ENCODE measurements at places on chromosomes 2 and 18.
A peak's percentile ranks its signal among the peaks of the same experiment; 100 is the strongest.

DNA sequence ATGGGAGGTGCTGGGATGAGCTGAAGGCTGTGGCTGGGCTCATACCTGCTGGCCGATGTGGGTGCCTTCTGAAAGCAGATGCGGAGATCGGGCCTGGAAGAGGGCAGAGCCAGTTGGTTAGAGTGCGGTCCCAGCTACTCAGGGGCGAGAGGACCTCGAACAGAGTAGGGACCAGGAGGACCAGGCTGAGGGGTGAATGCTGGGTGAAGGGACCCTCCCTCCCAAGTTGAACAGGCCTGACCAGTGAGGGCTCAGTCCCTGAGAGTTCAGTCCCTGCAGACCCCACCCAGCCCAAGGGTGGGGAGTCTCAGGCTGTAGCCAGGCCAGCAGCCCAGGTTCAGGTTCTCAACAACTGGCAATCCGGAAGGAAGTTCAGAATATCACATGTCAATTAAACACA is 232.8 kb upstream of the HS6ST1 start:
- no peak for DNase-seq

GRCh38 chr2:121608967-121609366 is 40.3 kb downstream of the CLASP1 start:
- no peak for DNase-seq

DNA sequence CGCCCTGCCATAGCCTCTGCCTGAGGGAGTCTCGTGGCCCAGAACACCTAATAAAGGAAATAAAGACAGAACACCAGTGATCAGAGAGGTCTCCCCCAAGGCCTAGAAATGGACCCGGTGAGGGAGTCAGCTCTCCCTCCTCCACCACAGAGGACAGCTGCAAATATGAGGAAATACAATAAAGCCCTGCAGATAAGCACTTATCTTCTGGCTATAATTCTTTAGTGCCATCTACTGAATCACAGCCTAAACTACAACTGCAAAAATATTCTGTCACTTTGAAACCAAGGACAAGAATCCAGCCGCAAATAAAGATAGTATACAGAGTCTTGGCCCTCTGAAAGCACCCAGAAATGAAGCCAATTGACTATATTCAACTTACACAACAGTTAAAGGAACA is 42.4 kb upstream of the TACR1 start:
- DNase-seq = no peak

GRCh38 chr2:218194880-218195279 is 22.1 kb upstream of the ARPC2 start:
- DNase-seq = no peak

- peak; percentile 61 for DNase-seq
Observed at GRCh38 chr2:105795575-105795934, 50.8 kb downstream of the NCK2 start.

DNA sequence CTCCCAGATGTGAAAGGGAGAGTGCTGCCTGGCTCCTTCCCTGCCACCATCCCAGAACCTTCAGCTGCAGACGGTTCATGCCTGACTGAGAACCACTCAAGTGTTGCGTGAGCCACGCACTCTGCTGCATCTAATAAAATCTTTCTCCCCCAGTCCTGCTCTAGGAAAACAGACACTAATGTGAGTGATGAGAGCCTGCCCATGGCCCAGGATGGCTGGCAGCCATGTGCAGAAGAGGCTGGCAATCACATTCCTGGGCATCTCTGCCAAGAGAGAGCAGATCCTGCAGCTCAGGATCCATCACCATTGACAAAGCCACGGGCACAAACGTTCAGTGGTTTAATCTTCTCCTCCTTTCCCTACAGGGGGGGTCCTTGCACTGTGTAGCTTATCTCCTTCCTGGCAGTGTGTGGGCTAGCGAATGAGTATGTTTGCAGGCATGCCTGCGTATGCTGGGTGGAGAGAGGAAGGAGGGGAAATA is 477.5 kb downstream of the SLC4A3 start:
- DNase-seq = no peak

GRCh38 chr2:239029958-239030357 is 182.1 kb downstream of the TWIST2 start:
- DNase-seq = no peak

- no peak for DNase-seq
Observed at GRCh38 chr2:30385327-30385726, 61.7 kb upstream of the LCLAT1 start.

GRCh38 chr2:27353762-27354596 is 2.6 kb downstream of the GTF3C2 start:
- DNase-seq = no peak

DNA sequence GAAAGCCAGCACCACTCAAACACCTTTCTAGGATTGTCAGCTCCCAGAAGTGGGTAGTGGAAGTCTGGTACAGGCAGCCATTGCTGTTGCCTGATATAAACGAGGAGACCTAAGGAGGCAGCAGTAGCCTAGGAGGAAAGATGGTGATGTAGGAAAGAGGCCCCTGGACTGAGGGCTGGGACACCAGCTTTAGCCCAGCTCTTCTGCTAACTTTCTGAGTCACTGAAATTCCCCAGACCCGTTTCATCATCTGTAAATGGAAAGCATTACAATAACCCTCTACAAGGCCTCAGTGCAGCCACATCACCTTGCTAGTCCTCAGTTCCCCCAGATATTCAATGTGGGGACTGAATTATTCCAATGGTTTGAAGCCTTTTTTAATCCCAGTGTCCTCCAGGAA is 336.5 kb downstream of the TNS1 start:
- DNase-seq = no peak

DNA sequence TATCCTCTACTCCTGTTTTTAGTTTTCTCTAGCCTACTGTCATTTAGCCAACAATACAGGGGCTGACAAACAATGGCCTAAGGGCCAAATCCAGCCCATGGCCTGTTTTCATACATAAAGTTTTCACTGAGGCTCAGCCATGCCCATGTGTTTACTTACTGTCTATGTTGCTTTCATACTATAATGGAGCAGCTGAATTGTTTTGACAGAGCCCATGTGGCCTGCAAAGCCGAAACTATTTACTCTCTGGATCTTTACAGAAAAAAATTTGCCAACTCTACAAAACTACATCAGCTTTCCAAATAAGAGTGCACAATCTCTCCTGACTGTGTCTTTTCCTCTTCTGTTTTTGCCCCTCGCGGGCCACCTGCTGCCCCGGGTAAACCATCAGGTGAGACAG is 24.0 kb downstream of the LGALSL start:
- DNase-seq = no peak

GRCh38 chr2:108229875-108230274 is 9.9 kb upstream of the SULT1C3 start:
- DNase-seq = no peak

DNA sequence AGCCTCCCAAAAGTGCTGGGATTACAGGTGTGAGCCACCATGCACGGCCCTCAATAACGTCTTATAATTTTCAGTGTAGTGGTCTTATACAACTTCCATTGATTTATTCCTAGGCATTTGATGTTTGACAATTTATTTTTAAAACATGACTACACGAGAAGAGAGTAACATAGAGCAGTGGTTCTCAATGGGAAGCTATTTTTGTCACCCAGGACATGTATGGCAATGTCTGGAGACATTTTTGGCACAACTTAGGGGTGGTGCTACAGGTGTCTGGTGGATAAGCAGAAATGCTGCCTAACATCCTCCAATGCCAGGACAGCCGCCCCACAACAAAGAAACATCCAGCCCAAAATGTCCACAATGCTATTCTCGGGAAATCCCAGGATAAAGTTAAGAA is 12.7 kb upstream of the ANXA4 start:
- DNase-seq = no peak

- DNase-seq = no peak
Observed at GRCh38 chr2:223075301-223076270, 23.6 kb downstream of the KCNE4 start.

DNA sequence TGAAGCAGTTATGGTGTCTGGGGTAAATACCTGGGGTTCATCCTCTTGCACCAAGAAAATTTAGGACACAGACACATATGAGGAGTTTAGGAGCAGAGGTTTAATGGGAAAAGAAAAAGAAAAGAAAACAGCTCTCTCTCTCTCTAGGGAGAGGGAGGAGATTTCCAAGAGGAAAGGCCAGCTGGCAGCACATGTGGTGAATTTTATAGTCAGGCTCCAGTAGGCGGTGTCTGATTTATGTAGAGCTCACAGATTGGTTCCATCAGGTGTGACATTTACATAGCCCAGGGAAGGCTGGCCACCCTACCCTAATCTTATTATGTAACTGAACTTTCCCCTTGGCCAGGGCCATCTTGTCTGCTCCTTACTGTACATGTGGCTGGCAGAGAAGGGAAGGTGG is 297.5 kb upstream of the RGPD4 start:
- no peak for DNase-seq

- no peak for DNase-seq
Observed at GRCh38 chr2:194343167-194343566, 1313.9 kb upstream of the SLC39A10 start.

GRCh38 chr2:189411860-189412259 is 29.4 kb upstream of the WDR75 start:
- DNase-seq = no peak

DNA sequence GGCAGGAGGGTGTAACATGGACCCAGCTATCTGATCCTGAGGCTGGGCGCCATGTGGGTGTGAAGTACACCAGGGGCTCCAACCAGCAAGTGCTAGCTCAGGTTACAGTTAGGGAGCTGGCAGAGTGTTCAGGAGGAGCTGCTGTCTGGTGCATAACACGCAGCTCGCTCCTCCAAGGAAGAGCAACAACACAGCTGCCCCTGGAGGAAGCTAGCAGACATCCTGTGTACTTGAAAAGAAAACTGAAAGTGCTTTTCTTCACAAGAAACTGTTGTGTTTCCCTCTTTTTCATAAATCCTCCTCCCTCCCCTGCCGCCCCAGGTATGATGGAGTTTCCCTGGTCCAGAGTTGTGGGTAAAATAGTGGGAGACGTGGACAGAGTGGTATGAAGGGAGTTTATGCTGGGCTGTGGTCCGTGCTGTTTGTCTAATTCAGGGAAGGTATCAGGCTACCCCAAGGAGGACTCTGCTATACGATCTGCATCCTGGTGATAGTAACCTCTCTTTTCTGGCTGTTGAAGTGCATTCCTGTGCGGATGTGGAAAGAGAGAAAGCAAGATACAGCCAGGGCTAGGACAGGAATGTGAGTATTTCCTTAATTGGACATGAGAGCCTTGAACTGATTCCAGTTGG is 6.1 kb upstream of the LBH start:
- no peak for DNase-seq

DNA sequence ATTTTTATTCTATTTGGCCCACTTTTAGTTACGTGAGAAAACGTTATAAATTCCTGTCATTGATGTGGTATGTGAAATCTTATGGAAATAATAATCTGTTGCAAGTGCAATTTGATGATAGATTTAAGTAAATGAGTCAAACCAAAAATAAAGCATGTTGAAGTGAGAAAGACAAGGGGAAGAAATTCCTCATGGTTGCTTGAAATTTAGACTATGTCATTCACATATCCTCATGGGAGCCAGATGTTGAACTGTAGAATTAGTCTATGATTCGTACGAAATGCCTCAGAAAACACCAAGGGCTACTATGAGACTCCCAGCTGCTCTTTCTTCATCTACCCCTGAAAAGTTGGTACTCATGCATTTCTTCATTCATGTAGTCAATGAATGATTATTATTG is 55.7 kb downstream of the KLHL14 start:
- DNase-seq = no peak

- DNase-seq = no peak
Observed at GRCh38 chr2:47155091-47155876, at the start of gene STPG4. TSS of gene STPG4 (minus strand) at chr2:47155308. CDS start at chr2:47155251, 57 bp downstream.

- DNase-seq = no peak
Observed at GRCh38 chr2:226023383-226023782, 623.9 kb downstream of the NYAP2 start.

DNA sequence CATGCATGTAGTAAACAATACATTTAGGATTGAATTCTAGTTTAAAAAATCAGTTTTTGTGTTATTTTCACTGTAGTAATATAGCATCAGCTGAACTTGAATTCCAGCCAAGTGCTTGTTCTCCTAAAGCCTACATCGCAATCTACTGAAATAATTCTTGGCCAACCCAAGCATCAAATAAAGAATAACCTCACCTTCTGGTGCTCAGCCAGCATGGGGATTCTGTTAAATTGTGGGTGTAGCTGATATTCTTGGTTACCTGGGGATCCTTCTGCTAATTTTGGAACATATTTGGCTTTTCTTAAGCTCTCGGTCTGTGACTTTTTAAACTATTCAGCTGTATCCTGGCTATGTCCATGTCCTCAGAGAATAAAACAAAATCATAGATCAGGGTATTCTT is 248.8 kb downstream of the NRXN1 start:
- DNase-seq = no peak

GRCh38 chr18:70373042-70373519 is 84.2 kb downstream of the SOCS6 start:
- DNase-seq = no peak

DNA sequence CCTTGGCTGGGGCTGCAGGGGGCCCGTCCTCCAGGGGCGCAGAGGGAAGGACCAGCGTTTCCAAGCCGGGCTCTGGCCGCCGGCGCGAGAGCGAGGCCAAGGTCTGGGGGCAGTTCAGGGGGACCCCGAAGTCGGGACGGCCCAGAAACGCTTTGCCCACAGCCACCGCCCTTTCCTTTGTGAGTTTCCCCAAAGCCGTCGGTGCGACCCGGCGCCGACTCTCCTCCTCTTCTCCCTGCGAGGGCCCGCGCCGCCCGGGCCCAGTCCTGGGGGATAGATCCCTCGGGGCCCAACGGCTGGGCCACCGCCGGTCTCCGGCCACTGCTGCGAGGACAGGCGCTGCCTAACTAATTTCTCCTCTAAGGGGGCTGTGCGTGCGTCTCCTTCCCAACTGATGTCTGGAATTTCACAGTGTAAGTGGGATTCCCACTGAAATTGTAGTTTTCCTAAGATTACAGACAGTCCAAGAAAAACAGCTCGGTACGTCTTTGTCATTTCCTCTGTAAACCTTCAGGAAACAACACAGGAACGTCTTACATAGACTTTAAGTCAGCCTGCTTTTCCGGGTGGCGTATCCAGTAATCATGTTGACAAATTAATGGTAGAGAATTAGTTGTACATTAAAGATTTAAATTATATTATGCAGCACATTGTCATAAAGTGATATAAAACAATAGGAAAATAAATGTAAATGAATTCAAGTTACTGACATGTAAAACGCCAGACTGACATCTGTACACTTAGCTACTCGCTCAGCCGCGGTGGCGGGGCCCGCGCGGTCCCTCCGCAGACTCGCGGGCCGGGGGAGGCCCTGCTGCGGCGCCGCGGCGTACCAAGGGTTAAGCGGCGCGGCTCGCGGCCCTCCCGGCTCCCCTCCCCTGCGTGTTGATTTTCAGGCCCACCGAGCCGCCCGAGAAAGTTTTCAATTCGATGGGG is 139.4 kb upstream of the SIX3 start:
- no peak for DNase-seq

- no peak for DNase-seq
Observed at GRCh38 chr2:176763130-176763529, 449.5 kb upstream of the HNRNPA3 start.
